Peyer's patch (tissue), 4 donors: ENCODE measurements at places on chromosomes 5 and 9. TPM values are rescaled to one million over a fixed set of nuclear protein-coding genes. Genes with fewer than 3 reads are reported as not detected.

DNA sequence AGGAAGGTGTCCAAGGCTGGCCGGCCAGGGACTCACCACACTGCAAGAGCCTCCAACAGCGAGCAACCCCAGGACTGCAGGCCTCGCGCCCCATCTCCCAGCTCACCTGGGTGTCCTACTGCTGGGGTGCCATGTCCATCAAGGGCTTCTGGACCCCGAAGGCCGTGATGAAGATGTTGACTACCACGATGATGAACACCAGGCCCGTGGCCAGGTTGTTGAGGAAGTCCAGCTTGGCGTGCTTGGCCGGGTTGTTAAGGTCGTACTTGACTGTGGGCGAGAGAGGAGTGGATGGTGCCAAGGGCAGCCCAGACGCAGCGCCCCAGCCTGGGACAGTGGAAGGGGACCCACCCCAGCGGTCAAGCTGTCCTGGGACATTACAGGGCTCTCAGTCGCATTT, 9.3 kb downstream of the NINJ1 start:
- H3K4me1 ChIP-seq, result no peaks in the 10 kb centered on the region
- DNase-seq, result no peak
- peaks cover 47% of the 10 kb centered on the region for H3K36me3 ChIP-seq
- no peak overlapping the region for H3K27ac ChIP-seq

The PRR16 gene
- total RNA-seq, result 37.1 TPM

GRCh38 chr5:175387144-175387543, 56.8 kb downstream of the DRD1 start:
- H3K27ac ChIP-seq, result no peak overlapping the region
- H3K4me1 ChIP-seq, result no peaks in the 10 kb centered on the region
- no peak overlapping the region for H3K4me3 ChIP-seq
- H3K36me3 ChIP-seq, result no peaks in the 10 kb centered on the region

DNA sequence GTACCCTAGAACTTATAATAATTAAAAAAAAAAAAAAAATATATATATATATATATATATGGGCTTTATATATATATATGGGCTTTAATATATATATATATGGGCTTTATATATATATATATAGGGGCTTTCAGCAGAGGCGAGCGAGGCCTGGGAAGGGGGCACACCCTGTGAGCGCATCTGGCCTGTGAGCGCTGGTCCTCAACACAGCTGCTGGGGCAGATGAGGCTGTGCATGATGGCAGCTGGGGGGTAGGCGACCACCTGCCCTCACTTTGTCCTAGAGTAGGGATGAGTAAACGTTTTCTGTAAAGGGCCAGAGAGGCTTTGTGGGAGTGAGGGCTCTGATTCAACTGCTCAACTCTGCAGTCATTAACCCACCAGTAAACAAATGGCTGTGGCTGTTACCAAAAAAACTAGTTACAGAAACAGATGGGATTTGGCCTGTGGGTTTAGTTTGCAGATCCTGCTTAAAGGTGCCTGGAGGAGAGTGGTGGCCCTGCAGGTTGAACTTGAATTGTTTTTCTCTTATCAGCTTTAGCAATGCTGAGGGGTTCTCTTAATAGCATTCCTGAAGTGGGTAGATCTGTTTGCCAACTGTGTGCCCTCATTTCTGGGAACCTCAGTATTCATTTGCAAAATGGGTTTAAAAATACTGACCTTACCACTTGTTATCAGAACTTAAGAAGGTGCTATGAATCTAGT, 88.1 kb upstream of the EPB41L4B start:
- H3K4me1 ChIP-seq, result no peaks in the 10 kb centered on the region
- no peaks in the 10 kb centered on the region for H3K27me3 ChIP-seq
- no peak overlapping the region for H3K27ac ChIP-seq
- H3K4me3 ChIP-seq, result no peak overlapping the region
- peaks cover 59% of the 10 kb centered on the region for H3K36me3 ChIP-seq
- no peak for DNase-seq

DNA sequence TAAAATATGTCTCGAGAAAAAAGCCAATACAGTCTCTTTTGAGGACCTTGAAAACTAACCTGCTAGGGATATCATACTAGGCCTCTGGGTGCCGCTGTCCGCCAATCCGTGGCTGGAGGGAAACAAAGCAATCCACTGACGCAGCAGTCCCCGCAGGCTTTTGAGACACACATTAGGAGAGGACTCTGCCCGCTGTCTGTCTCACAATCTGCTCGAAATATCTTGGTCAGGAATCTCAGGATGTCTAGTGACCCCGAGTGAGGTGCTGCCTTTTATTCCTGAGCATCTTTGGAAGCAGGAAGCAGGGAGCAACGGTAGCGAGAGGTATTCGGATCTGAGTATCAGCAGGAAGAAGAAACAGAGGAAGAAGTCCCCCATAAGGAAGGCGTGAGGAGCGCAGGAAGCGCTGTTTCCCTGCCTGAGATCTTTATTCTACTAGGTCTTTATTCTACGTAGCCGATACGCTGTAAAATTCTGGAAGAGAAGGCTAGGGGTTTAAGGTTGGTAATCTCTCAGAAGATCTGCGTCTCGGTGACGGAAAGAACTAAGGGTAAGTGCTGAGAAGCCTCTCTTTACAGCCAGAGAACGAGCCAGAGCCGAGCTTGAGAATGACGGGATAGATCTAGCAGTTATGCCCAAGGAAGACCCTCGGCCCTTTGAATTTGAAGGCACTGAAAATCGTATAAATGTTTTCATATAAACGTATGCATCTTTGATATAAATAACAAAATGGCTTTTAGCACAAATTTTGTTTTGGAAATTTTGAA, 4.0 kb upstream of the PCDHGA1 start:
- peak; percentile 82 for DNase-seq
- H3K27me3 ChIP-seq, result no peaks in the 10 kb centered on the region
- H3K4me3 ChIP-seq, result peak overlapping the region; percentile 39
- H3K4me1 ChIP-seq, result no peaks in the 10 kb centered on the region

The ADGRD2 gene
- total RNA-seq, result not detected

The TRIM36 gene
- 27.2 TPM for total RNA-seq
